NCI-H1092 (cell line): ENCODE measurements at places on chromosomes 5 and 9.

DNA sequence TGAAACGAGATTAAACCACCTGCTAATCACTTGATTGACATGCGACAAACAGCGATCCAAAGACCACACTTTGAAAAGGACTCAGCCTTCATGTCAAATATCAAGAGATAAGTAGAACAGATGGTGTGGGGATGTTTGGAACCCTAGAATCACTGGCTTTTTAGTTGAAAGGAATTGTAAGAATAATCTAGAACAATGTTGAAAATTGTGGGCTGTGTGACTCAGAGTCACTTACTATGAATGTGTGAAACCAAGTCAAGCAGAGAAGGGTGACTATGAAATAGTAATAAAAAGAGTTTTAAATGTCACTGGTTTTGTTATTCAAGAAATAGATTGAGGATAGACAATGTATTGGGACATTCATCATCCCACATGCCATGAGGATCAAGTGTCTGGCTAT, 14.1 kb upstream of the C1QTNF3 start:
- DNase-seq = no peak

DNA sequence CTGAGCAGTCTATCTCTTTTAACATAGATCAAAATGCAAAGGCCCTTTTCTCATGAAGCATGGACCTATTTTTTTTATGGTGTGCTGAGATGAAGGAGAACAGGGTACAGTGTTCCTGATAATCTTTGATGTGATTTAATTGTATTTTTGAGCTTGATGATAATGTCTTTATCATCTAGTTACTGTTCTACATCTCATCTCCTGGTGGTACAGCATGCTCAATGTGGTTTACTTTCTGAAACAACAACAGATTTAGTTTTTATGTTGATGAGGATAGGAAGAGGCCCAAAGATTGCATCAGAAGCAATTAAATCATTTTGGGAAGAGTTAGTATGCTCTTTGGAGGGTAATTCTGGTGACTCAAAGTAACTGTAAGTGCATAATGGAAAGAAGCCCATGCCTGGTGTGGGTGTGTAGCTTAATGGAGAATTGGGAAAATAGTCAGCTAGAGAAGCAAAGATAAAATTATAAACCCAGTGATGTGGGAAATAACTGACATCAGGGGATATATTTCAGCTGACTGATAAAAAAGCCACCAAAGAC, 123.0 kb upstream of the KCNN2 start:
- no peak for DNase-seq

- DNase-seq = no peak
Measured at GRCh38 chr5:28542987-28543386, 1504.6 kb upstream of the CDH9 start.

- no peak for DNase-seq
Measured at GRCh38 chr5:137342764-137343163, 156.4 kb downstream of the SPOCK1 start.

DNA sequence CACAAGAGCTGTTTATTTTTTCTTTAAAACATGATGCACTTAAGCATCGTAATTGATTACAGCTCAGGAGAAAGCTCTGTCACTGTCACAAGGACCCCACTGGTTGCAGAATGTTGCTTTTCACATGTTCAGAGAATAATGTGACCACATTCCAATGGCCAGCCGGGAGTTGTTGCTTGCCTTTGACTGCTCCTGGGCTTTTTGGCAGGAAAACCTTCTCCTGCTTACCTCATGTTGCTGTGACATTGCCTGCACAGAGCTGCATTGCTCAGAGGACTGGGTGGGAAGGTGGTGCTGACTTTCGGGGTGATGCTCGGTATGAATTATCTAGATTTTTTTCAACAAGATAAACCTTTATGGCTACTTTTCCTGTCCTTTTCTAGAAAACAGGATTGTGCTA, 88.2 kb downstream of the PALM2AKAP2 start:
- no peak for DNase-seq

- DNase-seq = no peak
Measured at GRCh38 chr5:158807-159447, 32.4 kb upstream of the LRRC14B start.
